ENCODE measurements at places on chromosomes 2 and 18. TPM values are rescaled to one million over a fixed set of nuclear protein-coding genes. Genes with fewer than 3 reads are reported as not detected.

TSGA10 gene
- 3.4 TPM for total RNA-seq

CD8B gene
- total RNA-seq: 38.7 TPM

GPR35 gene
- 3.5 TPM for total RNA-seq

FAM237A gene
- total RNA-seq: not detected

ANO7 gene
- total RNA-seq: 0.76 TPM

FBXO41 gene
- 28.1 TPM for total RNA-seq

BOK gene
- 0.15 TPM for total RNA-seq

PLEKHM3 gene
- total RNA-seq: 6.3 TPM

RTP5 gene
- 0.13 TPM for total RNA-seq

TRIM43 gene
- total RNA-seq: not detected

CASP10 gene
- 3.4 TPM for total RNA-seq

PXDN gene
- 0.76 TPM for total RNA-seq

GALNT14 gene
- 0.98 TPM for total RNA-seq

DES gene
- total RNA-seq: 0.49 TPM

SCYGR3 gene
- total RNA-seq: not detected

DSC1 gene
- not detected for total RNA-seq

CDK5R2 gene
- total RNA-seq: not detected

HES6 gene
- total RNA-seq: 9.1 TPM

STRN gene
- total RNA-seq: 19.7 TPM

WIPF1 gene
- 95.1 TPM for total RNA-seq

AFF3 gene
- 2.6 TPM for total RNA-seq

UGT1A4 gene
- total RNA-seq: not detected

TLX2 gene
- not detected for total RNA-seq

SETBP1 gene
- total RNA-seq: 9.2 TPM

TDRD15 gene
- not detected for total RNA-seq

NAT8 gene
- total RNA-seq: not detected

ABCA12 gene
- total RNA-seq: not detected

RPL37A gene
- 4,249 TPM for total RNA-seq

UGT1A1 gene
- not detected for total RNA-seq

SYT4 gene
- total RNA-seq: not detected

TBR1 gene
- not detected for total RNA-seq

CENPA gene
- 1.8 TPM for total RNA-seq

PRKAG3 gene
- total RNA-seq: not detected

CHRNG gene
- total RNA-seq: not detected

FHL2 gene
- 2.7 TPM for total RNA-seq

KIF1A gene
- 2.5 TPM for total RNA-seq

PTPN2 gene
- total RNA-seq: 61.7 TPM

NEU4 gene
- 0.65 TPM for total RNA-seq

RUFY4 gene
- 0.38 TPM for total RNA-seq

CXCR4 gene
- total RNA-seq: 17.6 TPM

EPB41L3 gene
- total RNA-seq: 1.1 TPM

LYPD1 gene
- total RNA-seq: not detected

TANC1 gene
- 0.33 TPM for total RNA-seq

PDE1A gene
- not detected for total RNA-seq

CTLA4 gene
- 278 TPM for total RNA-seq

PLEK gene
- 7.8 TPM for total RNA-seq

CEBPZOS gene
- 35.3 TPM for total RNA-seq

COL4A4 gene
- 0.14 TPM for total RNA-seq

TUBA4B gene
- not detected for total RNA-seq

TGOLN2 gene
- 99.6 TPM for total RNA-seq

NT5DC4 gene
- total RNA-seq: not detected

CNNM4 gene
- 6.9 TPM for total RNA-seq

MYO3B gene
- total RNA-seq: 0.08 TPM

Measured in activated T-cell treated with anti-CD3 and anti-CD28 coated beads, Interleukin-2, amount 50 U/mL, for 4 hours (primary cell).